ENCODE measurements at places on chromosomes 1 and 21.

- DNase-seq, result no peak
These were observed 470.9 kb downstream of the LRRIQ3 start for GRCh38 chr1:73727036-73727435.

DNA sequence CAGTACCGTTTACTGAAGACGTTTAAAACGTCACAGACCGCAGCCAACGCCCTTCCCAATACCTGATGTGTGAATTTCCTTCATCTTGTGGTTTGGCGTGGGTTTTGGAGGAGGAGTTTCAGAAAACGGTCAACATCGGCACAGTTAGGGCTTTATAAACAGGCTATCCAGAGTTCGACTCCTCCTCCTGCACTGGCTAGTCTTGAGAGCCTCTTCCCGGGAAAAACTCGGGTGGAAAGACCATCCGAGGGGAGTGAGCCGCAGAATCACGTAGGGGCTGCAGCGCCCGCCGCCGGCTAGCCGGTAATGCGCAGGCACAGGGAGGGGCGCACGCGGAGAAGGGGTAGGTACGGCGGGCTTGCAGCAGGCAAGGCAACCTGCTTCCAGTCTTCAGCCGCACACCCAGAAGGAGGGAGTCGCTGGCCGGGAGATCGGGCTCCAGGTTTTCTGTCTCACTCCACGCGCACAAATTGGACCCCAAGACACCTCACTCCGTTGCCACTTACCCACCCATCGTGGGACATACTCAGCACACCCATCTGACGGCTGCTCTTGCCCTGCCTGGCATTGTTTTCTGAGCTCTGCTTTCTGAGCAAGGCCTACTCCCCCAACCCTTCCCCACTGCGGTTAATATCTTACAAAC lies 25.4 kb downstream of the SLC19A2 start:
- DNase-seq, result peak; percentile 16

GRCh38 chr1:25786887-25787759 lies 12.9 kb upstream of the SELENON start:
- DNase-seq, result no peak

DNA sequence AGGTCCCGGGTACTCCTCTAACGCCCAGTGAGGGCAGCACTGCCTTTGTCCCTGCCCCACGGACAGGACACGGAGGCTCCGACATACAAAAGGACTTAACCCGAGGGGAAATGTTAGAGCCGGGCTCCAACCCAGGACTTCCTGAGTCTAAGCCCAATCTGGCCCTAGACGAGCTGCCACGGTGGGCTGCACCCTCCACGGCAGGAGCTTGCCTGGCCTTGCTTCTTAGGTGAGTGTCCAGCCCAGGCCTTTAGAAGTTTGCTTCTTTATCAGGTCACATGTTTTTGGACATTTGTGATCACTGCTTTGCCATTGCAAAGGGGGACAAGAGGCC lies 11.0 kb upstream of the TMEM200B start:
- DNase-seq, result no peak

- peak; percentile 82 for DNase-seq
These were observed 47.1 kb upstream of the PODN start for GRCh38 chr1:53014791-53015507.

Data from CD4-positive, alpha-beta T cell treated with Interferon alpha-2 for 1 hour (primary cell).